ENCODE measurements at places on chromosomes 12 and 14. TPM values are rescaled to one million over a fixed set of nuclear protein-coding genes. Genes with fewer than 3 reads are reported as not detected.

HOXC9 gene
- total RNA-seq = 0.17 TPM

DNA sequence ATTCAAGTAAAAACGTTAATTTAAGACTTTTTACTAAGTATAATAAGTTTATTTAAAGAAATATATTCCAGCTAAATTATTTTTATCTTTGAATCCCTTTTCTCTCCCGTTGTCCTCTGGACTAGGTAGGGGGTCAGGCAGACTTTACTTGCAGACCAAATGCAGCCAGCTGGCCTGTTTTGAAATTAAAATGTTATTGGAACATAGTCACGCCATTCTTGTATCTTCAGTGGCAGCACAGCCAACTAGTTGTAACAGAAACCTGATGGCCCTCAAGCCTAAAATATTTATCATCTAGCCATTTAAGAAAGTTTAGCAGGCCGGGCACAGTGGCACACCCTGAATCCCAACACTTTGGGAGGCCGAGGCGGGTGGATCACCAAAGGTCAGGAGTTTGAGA lies 52.7 kb downstream of the BCAT1 start:
- H3K4me1 ChIP-seq = peaks cover 65% of the 10 kb centered on the region
- H3K4me3 ChIP-seq = no peak overlapping the region
- H3K27ac ChIP-seq = 0 out of 2 replicates have a peak overlapping the region, but pooled peaks have one; percentile 1
- peaks cover 31% of the 10 kb centered on the region for H3K36me3 ChIP-seq
- no peak for DNase-seq
- H3K27me3 ChIP-seq = no peaks in the 10 kb centered on the region

- peaks cover 10% of the 10 kb centered on the region for H3K4me1 ChIP-seq
- H3K4me3 ChIP-seq = no peak overlapping the region
- peaks cover 3% of the 10 kb centered on the region for H3K36me3 ChIP-seq
- H3K27me3 ChIP-seq = no peaks in the 10 kb centered on the region
- DNase-seq = no peak
- no peak overlapping the region for H3K27ac ChIP-seq
Measured at GRCh38 chr14:90784621-90785270, 31.5 kb downstream of the TTC7B start.

GRCh38 chr12:128077211-128077916 lies 189.6 kb upstream of the TMEM132C start:
- H3K36me3 ChIP-seq = no peaks in the 10 kb centered on the region
- no peak overlapping the region for H3K4me3 ChIP-seq
- H3K27me3 ChIP-seq = peaks cover 2% of the 10 kb centered on the region
- DNase-seq = no peak
- peaks cover 5% of the 10 kb centered on the region for H3K4me1 ChIP-seq

PIWIL1 gene
- total RNA-seq = not detected

GRCh38 chr14:43540948-43541347 lies 966.1 kb downstream of the FSCB start:
- H3K4me1 ChIP-seq = no peaks in the 10 kb centered on the region
- H3K4me3 ChIP-seq = no peak overlapping the region
- DNase-seq = no peak
- H3K36me3 ChIP-seq = no peaks in the 10 kb centered on the region
- no peak overlapping the region for H3K27ac ChIP-seq

NGB gene
- not detected for total RNA-seq

DNA sequence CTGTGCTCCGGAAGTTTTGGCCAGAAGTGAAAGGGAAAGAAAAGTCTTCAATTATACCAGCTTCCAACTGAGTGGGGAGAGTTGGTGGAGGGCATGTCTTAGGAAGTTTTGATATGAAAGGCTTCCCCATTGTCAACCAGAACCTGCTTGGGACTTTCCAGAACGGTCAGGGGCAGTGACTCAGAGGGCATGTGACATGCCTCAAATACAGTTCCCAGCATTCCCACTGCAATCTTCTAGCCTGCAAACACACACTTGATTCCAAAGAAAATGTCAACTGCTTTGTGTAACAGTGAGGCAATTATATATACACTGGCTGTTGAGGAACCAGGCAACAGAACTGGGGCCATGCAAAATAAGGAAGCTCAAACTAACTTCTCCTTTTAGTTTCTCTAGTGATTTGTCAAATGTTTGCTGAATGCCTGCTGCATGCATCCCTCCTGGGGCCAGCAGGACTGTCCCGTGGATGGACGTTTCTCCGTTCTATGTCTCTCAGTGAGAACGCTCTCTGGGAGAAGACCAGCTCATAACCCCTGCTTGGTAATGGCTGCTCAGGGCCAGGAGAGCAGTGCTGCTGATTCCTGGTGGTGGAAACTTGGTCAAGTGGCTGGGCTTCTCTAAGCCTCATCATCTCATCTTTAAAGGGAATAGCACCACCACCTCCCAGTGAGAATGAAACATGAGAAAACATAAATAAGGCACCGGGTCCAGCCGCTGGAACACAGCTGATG lies 18.3 kb downstream of the SLC25A47 start:
- H3K4me3 ChIP-seq = no peak overlapping the region
- peak overlapping the region; percentile 71 for H3K27ac ChIP-seq
- peak; percentile 41 for DNase-seq
- peaks cover 25% of the 10 kb centered on the region for H3K36me3 ChIP-seq

KSR2 gene
- 0.16 TPM for total RNA-seq

DNA sequence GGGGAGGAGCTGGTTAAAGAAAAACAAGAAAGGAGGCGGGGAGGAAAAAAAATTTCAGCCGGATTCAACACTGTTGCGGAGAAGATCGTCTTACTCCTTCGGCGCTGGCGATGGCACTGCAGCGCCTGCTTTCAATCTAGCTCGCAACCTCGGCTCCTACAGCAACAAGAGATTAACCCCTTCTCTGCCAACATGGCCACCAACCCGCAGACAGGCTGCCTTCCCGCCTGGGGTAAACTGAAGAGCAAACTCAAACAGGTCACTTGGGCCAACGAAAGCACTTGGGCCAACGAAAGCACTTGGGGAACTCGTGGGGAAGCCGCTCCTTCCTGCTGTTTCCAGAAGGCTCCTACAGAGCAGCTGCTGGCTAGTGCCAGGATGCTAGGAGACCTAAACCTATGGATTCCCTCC lies 73.7 kb downstream of the CIT start:
- H3K27me3 ChIP-seq = no peaks in the 10 kb centered on the region
- H3K4me3 ChIP-seq = peak overlapping the region; percentile 81
- DNase-seq = peak; percentile 40
- peak overlapping the region; percentile 70 for H3K27ac ChIP-seq
- H3K36me3 ChIP-seq = peaks cover 7% of the 10 kb centered on the region
- H3K4me1 ChIP-seq = peaks cover 47% of the 10 kb centered on the region

RNU4-1 gene
- total RNA-seq = 908 TPM

DNAJC22 gene
- total RNA-seq = 0.83 TPM

DNA sequence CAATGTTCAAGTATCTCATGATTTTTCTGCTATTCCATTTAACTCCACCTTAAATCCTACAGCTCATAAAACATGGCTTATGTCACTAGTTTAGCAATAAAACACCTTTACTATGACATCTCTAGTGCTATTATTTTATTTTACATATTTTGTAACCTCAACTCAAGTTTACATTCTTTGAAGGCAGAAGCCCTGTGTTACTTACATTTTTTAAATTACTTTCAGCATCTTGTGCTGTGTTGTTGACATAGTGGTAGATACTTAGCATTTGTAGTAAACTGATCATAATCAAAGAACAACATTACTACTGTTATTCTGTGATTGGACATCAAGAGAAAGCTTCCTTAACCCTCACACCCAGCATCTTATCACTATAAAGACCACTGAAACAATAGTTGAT lies 216.1 kb downstream of the BMP4 start:
- H3K36me3 ChIP-seq = no peaks in the 10 kb centered on the region
- DNase-seq = no peak
- H3K4me1 ChIP-seq = no peaks in the 10 kb centered on the region
- no peak overlapping the region for H3K4me3 ChIP-seq

CCDC197 gene
- not detected for total RNA-seq

DNA sequence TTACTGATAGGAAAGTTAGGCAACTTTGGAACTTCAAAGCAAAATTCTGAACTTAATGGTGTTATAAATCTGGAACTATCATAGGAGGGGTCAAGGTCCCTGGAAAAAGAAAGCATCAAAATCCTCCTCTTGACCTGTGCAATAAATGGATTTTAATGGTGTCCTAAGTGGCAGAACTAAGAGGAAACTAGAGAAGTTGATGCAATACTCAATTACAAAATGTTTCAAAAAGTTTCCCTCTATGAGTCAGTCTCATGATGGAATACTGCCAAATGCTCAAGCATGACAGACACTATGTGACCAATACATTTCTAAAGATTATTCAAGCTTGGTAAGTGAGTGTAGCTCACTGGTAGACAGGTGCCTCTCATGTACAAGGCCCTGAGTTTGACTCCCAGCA lies 47.7 kb upstream of the ERGIC2 start:
- peaks cover 1% of the 10 kb centered on the region for H3K27me3 ChIP-seq
- no peaks in the 10 kb centered on the region for H3K36me3 ChIP-seq
- DNase-seq = peak; percentile 35
- no peak overlapping the region for H3K27ac ChIP-seq
- no peak overlapping the region for H3K4me3 ChIP-seq
- no peaks in the 10 kb centered on the region for H3K4me1 ChIP-seq

- H3K4me1 ChIP-seq = peaks cover 15% of the 10 kb centered on the region
- no peaks in the 10 kb centered on the region for H3K27me3 ChIP-seq
- H3K36me3 ChIP-seq = no peaks in the 10 kb centered on the region
- no peak overlapping the region for H3K27ac ChIP-seq
- no peak overlapping the region for H3K4me3 ChIP-seq
- DNase-seq = no peak
Measured at GRCh38 chr12:122849352-122850047, 14.2 kb downstream of the HIP1R start.

DNA sequence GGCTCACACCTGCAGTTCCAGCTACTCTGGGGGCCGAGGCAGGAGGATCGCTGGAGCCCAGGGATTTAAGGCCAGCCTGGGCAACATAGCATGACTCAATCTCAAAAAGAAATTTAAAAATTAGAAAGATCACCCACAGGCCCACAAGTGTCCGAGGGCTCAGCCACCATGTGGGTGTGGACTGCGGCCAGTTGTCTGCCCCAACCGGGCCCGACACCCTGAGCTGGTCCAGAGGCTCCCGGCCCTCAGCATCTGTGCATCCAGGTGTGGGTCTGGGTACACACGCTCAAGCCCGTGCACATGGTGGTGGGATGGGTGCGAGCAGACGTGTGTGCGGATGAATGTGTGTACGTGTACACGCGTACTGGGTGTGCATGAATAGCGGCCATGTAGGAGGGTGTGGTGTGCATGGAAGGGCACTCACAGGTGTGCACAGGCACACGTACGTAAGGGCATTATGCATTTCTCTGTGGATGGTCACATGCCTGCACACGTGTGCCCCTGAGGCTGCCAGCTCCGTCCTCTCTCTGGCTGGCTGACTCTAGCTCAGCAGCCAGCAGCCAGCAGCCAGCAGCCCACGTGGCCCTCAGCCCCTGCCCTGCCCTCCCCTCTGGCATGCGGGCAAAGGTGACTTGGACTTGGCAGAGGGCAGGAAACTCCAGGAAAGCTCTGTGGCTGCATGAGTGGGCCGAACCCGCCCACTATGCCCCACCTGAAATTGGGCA lies 23.3 kb upstream of the NUDT14 start:
- H3K4me3 ChIP-seq = no peak overlapping the region
- H3K27me3 ChIP-seq = peaks cover 7% of the 10 kb centered on the region
- no peak for DNase-seq
- H3K27ac ChIP-seq = no peak overlapping the region
- no peaks in the 10 kb centered on the region for H3K36me3 ChIP-seq

DNA sequence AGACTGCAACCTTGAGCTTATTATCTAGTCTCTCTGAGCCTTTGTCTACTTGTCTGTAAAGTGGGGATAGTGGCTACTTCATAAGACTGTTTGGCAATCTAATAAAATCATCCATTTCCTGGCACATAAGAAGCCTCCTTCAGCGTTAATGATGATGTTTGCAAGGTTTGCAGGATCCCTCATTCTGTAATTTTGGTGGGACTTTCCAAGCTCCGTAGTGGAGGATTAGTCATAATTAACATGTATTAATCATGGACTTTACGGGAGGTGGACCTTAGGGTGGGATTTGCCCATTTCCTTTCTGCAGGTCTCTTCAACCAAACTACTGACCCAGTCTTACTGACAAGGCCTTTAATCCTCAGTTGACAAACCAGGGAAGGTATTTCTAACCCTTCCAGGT lies 66.2 kb downstream of the NTF3 start:
- H3K4me3 ChIP-seq = no peak overlapping the region
- DNase-seq = no peak
- peaks cover 5% of the 10 kb centered on the region for H3K36me3 ChIP-seq
- peaks cover 3% of the 10 kb centered on the region for H3K27me3 ChIP-seq
- peaks cover 66% of the 10 kb centered on the region for H3K4me1 ChIP-seq

GRCh38 chr12:50006754-50007442 lies 18.4 kb downstream of the RACGAP1 start:
- peak; percentile 49 for DNase-seq
- H3K27ac ChIP-seq = peak overlapping the region; percentile 58
- H3K27me3 ChIP-seq = no peaks in the 10 kb centered on the region
- peaks cover 50% of the 10 kb centered on the region for H3K4me1 ChIP-seq
- peaks cover 7% of the 10 kb centered on the region for H3K36me3 ChIP-seq

SERPINA9 gene
- total RNA-seq = not detected

DNA sequence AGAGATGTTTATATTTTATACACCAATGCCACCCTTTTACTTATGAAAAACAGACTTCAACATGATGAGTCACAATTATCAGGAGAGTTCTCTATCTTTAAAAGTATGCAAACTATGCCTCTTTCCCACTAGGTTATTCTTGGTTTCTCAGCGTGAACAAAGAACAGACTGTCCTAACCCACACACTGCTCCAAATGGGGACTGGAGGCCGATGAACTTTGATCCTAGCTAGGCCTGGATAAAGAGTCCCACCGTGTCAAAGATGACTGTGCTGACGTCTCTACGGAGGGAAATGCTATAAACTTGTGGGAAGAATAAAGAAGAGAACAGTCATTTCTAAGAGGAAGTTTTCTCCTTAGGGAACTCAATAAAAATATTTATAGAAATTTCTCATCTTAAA lies 160.1 kb downstream of the EPS8 start:
- peaks cover 86% of the 10 kb centered on the region for H3K4me1 ChIP-seq
- no peaks in the 10 kb centered on the region for H3K27me3 ChIP-seq
- peaks cover 45% of the 10 kb centered on the region for H3K36me3 ChIP-seq
- H3K27ac ChIP-seq = peak overlapping the region; percentile 97
- DNase-seq = peak; percentile 81
- peak overlapping the region; percentile 75 for H3K4me3 ChIP-seq

DNA sequence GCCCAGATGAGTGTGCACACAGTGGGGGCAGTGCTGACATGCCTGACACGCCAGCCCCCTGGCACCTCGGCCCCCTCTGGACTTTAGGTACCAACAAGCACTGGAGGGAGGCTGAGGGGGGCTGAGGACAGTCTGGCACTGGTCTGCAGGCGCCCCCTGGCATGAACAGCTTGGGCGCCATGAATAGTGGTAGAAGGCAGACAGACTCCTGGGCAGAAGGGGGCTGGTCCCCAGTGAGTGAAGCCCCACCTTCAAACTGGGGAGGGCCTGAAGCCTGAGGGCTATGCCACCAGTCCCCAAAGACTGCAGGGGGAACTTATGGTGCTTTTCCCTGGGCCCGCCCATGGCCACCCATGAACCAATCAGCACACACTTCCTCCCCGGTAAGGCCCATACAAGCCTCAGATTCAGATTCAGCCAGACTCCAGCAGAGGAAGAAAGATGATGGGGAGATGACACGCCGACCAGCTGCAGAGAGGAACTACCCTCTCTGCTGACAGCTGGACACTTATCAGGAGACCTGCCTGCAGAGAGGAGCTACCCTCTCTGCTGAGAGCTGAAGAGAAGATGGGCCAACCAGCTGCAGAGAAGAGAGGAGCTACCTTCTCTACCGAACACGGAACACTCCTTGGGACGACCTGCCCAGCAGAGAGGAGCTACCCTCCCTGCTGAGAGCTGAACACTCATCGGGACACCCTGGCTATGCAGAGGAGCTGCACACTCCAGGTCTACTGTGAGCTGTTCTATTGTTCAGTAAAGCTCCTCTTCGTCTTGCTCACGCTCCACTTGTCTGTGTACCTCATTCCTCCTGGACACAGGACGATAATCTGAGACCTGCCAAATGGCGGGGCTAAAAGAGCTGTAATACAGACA lies 324.5 kb downstream of the PCNX1 start:
- peaks cover 11% of the 10 kb centered on the region for H3K4me1 ChIP-seq
- no peaks in the 10 kb centered on the region for H3K36me3 ChIP-seq
- DNase-seq = no peak
